SIG-M5 (cell line): ENCODE measurements at places on chromosomes 7 and 10.

GRCh38 chr7:64612452-64612851 is 49.6 kb upstream of the ZNF680 start:
- no peak for DNase-seq

GRCh38 chr7:15870347-15870746 is 183.9 kb upstream of the MEOX2 start:
- no peak for DNase-seq

DNA sequence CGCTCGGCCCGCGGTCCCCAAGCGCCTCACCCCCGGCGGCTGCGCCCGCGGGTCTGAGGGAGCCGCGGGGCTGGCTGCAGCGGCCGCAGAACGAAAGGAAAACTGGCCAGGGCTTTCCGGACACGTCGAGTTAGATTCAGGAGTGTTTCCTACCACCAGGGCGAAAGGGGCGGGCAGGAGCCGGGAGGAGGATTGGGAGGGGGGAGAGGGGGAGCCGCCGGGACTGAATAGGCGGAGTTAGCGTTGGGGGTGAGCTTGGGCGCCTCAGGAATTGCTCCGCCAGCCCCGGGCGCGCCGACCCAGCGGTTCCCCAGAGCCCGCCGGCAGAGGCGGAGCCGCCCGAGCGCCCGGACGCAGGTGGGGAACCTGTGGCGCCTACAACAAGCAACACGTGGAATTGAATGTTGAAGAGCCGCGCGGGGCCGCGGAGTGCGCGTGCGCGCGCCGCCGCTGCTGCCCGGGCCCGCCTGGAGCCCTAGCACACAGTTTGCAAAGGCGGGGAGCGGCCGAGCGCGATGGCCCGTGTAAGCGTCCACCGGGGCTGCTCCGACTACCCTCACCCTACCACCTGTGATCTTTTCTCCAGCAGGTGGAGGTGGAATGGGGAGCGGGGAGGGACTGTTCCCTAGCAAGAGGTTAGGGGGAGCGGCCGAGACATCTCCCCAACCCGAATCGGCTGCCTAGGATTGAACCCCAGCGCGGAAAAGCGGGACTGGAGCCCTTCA is at the start of gene CADPS2:
Gene CADPS2, minus strand, starts transcription at position 104 of the 725 bp plus-strand sequence. CDS start 123 bp downstream, outside the sequence.
- no peak for DNase-seq

DNA sequence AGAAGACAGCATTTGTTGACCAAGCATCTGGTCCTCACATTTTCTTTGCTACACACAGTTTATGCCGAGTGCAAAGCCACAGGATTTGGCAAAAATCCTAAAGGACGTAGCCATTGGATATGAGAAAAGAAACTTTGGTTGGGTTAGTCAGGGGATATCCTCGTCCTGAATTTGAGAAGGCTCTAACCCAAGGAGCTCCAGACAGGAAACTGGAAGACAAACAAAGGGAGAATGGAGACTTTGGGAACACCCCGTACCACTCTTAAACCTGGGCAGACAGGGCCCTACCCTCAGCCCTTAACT is 146.6 kb upstream of the FRMD4A start:
- no peak for DNase-seq

DNA sequence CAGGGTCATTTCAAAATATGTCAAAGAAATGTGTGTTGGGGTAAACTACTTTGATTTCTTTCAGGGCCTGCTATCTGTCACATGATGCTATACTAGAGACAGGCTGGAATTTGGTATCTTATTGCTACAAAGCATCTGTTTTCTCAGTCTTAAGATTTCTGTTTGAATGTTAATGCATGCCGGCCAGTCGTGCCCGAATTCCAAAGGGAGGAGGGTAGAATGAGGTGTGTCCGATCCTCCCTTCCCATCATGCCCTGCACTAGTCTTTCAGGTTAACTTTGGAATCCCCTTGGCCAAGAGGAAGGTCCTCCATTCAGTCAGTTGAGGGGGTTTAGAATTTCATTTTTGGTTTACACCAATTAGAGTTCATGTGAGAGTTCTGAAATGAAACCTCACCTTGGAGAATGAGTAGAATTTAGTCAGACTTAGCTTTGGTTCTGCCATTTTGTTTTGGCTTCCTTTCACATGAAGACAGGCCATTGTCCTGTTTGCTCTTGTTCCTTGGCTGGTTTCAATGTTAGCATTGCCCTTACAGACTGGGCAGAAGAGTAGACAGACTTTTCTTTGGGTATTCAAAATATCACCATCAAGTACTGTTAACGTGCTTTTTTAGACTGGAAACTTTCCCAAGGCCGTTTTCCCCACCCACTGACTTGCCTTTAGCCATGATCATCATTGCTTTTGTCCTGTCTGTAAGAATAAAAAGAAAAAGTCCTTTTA is 95.8 kb downstream of the CAMK1D start:
- DNase-seq = no peak

- no peak for DNase-seq
Measured at GRCh38 chr10:34635111-34635510, 180.0 kb downstream of the PARD3 start.

- no peak for DNase-seq
Measured at GRCh38 chr10:45408421-45409319, 34.7 kb downstream of the ALOX5 start.
